ENCODE measurements at places on chromosomes 1 and 21.

DNA sequence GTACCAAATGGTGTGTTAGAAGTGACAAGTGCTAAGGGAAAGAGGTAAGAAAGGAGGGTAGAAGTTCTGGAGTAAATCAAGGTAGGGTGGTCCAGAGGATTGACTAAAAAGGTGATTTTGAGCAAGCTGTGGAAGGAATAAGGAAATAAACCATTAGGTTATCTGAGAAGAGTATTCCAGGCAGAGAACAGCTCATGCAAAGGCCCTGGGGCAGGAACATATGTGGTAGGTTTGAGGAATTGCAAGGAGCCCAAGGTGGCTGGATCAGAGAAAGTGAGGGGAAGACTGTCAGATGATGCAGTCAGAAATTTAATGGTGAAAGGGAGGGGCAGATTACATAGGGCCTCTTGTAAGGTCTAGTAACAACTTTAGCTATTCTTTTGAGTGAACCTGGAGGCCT is 302.6 kb downstream of the PBX1 start:
- no peak for DNase-seq

- DNase-seq, result no peak
These were observed 26.2 kb downstream of the NEK2 start for GRCh38 chr1:211648980-211649934.

DNA sequence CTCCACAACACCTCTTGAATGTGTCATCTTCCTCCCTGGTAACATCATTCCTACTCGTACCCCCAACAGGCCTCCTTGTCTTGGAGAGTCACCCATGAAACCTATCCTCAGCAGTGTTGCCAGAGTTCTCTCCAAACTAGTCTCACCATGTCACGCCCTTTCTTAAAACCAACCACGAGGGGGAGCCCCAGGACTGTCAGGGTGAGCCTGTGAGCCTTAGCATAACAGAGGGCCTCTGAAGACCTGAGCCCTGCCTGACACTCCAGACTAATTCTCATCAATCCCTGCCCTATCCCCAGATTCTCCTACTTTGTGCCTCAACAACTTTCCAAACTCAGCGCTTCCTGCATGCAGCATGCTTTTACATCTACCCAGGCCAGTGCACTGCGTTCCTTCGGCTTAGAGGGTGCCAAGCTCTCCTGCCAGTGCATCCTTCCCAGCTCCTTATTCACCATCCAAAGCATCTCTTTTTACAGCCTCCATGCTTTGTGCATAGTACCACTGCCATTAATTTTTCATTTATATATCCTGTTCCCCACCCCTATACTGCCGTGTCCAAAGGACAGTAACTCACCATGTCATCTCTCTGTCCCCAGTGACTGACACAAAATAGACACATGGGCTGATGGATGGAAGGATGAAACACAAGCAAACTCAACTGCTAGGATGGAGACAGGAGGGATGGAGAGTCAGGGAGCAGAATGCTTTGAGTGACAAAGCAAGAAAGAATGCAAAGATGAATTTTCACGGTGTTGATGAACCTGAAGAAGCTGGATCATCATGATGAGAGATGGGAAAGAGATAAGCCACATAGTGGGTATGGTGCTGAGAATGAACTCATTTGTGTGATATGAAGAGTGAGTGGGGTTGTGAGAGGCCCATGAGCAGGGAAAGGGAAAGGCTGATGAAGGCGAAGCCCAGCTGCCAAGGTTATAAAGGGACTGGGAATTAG is 34.0 kb downstream of the ZNF697 start:
- DNase-seq, result peak; percentile 20

DNA sequence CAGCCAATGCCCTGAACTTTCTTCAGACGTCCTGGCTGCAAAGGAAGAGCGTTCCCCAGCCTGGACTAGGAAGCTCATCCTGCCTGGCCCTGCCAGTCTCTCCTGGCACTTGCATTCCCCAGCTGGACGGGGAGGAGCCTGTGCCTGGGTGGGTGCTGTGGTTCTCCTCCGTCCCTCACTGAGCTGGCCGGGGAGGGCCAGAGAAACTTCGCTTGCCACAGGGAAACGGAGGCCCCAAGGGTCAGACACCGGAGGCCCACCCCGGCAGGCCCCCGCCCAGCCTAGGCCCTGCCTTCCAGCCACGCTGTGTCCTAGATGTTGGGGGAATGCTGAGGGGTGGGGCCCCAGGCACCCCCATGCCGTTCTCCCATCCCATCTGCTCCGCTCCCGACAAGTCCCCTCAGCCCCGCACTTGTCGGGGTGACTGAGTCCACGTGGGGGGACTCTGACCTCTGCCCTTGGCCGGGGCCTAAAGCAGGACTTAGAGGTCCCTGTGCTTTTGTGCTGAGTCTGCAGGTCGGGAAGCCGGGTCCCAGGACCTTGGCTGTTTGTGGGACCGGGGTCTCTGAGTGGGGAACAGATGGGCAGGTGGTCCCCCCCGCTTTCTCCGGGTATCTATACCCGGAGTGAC is 4.8 kb downstream of the FTCD start:
- DNase-seq, result no peak

GRCh38 chr1:51621161-51621560 is 4.3 kb downstream of the OSBPL9 start:
- DNase-seq, result no peak

DNA sequence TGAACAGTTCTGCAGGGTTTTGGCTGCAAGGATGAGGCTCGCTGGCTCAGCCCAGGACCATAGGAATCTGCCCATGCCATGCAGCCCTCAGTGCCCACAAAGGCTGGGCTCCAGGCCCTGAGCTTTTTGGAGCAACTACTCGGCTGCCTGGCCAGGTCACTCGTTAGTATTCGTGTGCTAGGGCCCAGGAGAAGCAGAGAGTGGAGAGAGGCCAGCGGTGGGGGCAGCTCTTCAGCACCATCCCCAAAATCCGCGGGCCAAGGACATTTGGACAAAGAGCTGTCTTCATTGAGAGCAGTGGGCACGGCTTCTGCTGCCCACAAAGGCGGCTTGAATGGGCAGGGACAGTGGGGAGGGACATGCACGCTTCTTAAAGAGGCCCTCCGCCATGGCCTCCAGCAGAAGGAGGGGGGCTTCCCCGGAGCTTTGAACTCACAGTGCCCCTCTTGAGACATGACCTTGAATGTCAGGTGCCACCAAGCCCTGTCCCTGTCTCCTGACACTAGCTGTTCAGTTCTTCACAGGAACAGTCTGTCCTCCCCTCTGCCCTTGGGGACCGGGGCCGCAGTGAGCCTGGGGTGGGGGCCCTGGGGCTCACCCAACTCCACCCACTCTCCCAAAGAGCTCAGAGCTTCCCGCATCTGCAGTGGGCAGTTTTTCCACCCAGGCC is 106.1 kb upstream of the ARHGEF16 start:
- no peak for DNase-seq

- no peak for DNase-seq
These were observed 16.5 kb downstream of the PLA2G2D start for GRCh38 chr1:20102875-20103274.

GRCh38 chr1:53137729-53138128 is 4.7 kb downstream of the SLC1A7 start:
- no peak for DNase-seq
